NCI-H526 treated with DMSO at 0.1 percent for 48 hours (cell line): ENCODE measurements at places on chromosomes 16 and 17.

DNA sequence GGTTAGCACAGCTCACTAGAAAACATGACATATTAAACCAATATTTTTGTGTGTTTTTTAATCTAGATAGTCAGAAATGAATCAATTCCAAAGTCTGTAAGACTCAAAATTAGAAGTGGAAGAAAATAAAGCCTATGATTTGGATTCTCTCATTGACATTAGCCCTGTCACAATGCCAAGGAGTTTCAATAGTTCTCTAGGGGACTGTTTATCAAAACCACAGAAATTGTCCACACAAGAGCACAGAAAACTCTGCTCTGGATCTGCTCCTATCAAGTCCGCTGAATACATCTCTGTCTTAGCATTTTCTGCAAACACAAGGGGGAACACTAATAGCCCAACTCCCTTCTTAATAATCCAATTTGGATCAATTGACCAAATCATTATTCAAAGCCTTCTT is 152.0 kb downstream of the HS3ST3B1 start:
- DNase-seq: no peak

- DNase-seq: peak; percentile 78
Observed at GRCh38 chr17:72539981-72540897, 419.4 kb downstream of the SOX9 start.

DNA sequence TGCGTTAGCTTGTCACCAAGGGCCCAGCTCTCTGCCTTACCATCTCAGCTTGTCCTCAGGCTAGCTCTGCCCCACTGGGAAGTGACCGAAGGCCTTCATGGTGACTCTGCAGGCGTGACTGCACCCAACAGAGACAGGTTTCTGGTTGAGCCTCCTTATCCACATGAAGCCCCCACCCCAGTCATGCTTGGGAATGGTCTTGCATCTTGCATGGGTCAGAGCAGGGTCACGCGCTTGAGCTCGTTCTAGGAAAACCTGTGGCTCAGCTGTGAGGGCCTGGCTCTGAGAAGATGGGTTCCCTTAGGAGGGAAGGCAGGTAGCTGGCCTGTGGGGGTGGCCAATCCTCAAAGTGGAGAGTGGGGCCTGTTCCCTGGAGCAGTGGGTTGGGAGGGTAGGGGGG is 122.8 kb downstream of the BANP start:
- DNase-seq: no peak

DNA sequence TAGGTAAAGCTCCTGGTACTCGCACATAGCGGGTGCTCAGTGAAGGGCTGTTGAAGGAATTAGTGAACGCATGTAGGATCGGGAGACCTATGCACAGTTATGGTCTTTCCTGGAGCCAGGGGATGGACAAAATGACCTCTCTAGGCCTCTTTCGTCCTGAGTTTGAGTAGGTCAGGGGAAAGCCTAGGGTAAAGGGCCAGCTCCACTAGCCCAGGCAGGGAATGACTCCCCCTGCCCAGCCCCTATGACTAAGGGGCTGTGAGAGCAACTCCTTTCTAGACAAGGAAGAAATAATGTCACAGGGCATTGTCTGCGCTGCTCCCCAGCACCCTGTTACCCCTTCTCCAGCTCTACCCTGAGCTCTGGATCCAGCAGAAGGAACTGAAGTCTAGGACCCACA is 24.6 kb upstream of the FMNL1 start:
- DNase-seq: no peak

DNA sequence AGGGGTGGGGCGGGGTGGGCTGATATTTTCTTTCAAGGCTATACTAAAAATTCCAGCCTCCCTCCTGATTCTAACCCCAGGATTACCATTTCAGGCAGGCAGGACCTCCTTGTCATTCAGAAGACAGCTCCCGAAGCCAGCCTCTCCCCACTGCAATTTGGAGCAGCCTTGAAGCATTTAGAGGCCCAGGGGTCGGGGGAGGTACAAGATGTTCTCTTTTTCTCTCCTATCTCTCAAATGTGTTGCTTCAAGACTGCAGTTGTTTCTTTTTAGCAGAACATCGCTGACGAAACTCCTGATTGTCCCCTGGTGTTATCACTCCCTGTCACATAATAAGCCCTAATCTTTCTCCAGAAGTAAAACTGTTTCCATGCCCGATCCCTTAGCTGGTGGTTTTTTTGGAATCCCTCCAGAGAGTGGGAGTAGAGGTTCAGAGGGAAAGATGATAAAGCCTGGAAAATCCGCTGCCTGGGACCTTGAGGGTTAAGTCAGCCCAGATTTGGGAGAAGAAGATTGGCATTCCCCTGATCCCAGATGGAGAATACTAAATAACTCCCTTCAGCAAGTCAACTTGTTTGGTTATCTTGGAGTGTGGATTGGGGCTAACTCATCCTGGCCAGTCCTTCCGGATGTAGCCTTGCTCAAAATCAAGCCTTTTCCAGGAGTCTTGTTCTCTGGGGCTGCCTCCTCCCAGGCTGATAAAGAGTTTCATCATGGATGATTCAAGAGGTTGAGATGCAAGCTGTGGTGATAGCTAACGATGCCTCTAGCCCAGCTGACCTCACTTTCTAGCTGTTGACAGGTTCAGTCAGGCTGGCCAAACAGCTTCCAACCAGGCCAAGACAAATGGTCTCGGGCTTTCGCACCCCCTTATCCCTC is 71.3 kb downstream of the SOX9 start:
- DNase-seq: no peak
